ENCODE measurements at places on chromosomes 2 and 18.

DNA sequence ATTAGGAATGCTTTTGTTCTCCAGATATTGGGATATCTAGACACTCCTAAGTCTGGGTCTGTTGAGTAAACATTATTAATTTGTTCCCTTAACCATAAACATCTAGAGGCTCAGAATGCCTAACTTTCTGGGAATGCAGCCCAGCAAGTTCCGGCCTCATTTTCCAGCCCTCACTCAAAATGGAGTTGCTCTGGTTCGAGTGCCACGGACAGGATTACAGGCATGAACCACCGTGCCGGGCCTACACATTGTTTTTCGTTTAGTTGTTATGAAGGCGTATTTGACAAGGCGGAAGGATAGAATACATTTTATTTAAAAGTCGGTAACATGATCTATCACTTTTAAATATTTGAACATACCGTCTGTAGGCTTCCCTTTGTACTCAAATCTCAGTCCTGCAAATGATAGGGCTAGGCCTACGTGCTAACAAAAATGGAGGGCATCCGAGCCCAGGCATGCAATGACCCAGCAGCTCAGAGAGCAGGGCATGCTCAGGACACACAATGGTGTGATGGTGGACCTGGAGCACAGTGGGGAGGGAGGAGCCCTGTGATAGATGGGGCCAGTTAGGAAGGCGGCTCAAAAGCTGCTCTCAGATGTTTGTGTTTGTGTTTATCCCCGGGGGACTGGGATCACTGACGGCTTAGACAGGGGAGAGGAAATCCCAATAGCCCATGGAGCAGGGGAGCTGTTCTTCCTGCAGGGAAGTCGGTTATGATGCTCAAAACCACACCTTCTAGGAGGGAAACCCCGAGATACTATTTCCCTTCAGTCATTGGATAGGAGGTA is 2.9 kb upstream of the SCYGR1 start:
- DNase-seq = no peak

- no peak for DNase-seq
These were observed 2.1 kb downstream of the TTC39C start for GRCh38 chr18:24016643-24017042.

- no peak for DNase-seq
These were observed 435.2 kb downstream of the ARHGAP15 start for GRCh38 chr2:143564419-143564818.

DNA sequence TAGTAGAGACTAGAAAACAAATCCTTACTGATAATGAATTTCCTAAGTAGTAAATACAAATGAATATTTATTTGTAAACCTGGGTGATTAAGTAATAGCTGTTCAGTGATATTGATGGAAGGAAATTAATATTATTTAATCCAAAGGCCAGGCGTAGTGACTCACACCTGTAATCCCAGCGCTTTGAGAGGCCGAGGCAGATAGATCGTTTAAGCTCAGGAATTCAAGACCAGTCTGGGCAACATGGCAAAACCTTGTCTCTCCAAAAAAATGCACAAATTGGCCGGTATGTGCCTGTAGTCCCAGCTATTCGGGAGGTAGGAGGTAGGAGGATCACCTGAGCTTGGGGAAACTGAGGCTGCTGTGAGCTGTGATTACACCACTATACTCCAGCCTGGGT is 228.2 kb downstream of the NEDD4L start:
- DNase-seq = no peak

- no peak for DNase-seq
These were observed 203.1 kb downstream of the RAB3GAP1 start for GRCh38 chr2:135255208-135255607.

DNA sequence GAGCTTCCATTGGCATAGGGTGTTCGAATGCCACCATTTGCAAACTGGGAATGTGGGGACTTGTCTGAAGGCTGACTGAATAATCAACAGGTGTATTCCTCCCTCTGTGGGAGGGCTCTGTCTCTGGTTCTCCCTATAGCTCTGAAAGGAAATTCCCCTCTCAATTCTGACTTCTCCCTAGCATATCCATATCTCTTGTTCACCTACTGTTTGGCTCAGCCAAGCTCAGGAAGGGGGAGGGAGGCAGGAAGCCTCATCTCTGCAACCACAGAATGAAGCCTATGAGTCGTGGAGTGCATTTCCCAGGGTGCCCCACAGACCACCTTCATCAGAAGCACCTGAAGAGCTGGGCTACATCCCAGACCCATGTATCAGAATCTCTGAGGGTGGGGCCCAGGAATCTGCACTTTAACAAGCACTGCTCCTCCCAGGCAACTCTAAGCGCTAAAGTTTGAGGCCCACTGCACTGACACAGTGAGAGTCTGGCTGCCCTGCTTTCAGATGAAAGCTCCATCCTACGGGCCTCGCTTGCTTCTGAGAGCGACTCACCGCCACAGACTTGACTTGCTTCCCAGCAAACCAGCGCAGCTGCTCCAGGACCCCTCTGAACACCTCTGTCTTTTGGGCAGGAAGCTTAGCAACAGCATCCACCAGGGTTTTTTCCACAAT is 32.0 kb downstream of the XDH start:
- DNase-seq = no peak

DNA sequence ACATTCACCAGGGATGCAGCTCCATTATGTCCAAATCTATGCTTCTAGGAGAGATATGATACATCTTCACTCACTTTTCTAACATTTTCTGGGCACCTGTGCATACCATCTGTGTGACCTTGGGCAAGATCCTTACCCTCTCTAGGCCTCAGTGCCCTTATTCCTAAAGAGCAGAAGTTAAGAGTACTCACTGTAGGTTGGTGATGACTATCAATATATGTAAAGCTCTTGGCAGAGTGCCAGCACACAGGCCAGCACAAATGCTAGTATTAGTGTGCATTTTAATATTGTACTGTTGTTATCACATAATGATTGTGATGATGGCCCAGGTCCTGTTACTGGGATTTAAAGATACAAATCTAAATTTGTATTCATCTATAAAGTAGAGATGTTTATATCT is 199.2 kb downstream of the RAD51AP2 start:
- no peak for DNase-seq

DNA sequence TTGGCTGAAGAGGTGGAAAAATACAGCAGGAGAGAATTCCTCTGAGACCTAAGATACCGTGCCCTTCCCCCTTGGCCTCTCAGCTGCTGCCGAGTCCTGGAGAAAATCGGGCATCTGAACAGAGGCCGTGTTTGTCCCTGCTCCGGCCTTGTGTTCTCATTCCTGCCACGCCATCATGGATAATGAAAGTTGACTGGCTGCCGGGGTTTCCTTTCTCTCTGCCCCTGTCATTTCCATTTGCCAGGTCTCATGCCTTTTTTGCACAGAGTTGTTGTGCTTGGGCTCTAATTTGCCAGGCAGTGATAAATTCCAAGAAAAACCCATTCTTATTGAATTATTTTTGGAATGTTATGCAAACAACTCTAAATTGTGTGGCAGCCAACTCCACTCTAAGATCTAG is 496.9 kb upstream of the TNP1 start:
- DNase-seq = no peak

DNA sequence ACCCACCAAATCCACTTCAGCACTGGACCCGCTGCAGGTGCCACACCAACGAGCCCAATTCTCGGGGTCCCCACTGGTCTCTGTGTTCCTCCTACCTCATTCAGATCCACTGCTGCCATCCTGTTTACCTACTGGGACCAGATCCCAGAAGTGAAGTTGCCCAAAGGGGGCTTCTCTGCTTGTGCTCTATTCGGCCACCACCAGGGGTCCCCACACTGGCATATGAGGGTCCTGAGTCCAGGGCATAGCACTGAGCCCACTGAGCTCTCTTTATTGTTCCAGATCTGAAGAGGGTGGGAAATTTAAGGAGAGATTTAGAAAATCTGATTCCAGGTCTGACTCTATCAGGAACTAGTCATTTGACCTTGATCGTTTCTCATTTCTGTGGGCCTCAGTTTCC is 2.4 kb downstream of the GPR45 start:
- no peak for DNase-seq

DNA sequence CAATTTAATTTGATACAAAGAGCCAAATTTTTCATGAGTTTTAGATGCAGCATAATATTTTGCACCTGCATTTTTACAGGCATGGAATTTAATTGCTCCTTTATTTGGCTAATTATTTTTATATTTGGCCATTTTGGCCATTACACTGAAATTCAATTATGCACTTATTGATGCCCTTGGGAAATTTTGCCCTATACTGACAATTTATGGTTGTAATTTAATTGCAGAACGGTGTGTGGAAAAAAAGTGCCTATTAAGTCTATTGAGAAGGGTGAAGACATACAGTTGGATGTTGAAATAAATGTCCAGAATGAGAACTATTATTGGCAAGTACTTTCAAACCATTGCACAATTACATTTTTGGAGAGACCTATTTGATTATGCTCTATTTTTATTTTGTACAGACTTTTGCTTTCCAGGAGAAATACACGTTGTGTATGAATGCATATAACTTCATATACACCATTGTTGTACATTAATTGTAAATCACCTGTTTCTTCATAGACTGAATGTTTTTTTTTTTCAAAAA is 1319.3 kb upstream of the CDH2 start:
- DNase-seq = no peak

DNA sequence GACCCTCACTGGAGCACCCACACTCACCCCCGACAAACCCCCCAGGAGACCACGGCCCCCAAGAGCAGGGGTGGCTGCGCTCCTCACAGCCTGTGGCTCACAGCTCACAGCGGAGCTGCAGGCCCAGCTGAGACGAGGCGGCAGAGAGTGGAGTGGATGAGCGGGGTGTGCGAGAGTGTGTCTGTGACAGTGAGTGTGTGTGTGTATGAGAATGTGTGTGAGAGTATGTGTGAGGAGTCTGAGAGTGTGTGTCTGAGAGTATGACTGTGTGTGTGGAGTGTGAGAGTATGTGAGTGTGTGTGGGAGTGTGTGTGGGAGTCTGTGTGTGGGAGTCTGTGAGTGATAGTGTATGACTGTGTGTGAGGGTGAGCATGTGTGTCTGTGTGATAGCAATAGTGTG is 55.3 kb upstream of the ID2 start:
- peak; percentile 27 for DNase-seq

DNA sequence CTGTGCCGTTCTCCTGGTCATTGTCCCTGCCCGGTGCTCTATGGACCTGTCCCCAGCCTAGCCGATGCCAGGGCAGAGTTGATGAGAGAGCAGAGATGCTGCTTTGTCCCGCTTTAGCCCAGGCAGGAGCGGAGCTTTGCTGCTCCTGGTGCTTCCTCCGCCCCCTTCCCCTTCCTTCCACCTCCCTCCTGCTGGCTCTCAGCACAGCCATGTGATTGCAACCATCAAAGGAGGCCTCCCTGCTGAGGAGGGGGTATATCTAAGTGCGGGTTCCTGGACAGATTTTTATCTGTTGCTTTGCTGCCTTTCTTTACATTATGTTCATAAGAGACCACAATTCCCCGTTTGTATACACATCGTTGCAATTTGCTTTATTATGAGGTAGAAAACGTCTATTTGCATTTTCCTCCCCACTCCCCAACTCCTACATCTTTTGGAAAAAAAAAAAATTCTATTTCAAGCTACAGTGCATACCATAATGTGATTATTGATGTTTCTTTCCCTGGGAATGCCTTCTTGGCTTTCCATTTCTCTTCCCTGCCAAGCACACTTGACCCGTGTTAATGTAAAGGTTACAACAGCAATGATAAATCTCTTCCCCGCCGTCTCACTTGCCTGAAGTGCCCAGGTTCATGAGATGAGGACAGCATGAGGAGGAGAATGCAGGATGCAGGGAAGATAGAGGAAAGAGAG is 25.4 kb downstream of the ALPK2 start:
- DNase-seq = no peak

DNA sequence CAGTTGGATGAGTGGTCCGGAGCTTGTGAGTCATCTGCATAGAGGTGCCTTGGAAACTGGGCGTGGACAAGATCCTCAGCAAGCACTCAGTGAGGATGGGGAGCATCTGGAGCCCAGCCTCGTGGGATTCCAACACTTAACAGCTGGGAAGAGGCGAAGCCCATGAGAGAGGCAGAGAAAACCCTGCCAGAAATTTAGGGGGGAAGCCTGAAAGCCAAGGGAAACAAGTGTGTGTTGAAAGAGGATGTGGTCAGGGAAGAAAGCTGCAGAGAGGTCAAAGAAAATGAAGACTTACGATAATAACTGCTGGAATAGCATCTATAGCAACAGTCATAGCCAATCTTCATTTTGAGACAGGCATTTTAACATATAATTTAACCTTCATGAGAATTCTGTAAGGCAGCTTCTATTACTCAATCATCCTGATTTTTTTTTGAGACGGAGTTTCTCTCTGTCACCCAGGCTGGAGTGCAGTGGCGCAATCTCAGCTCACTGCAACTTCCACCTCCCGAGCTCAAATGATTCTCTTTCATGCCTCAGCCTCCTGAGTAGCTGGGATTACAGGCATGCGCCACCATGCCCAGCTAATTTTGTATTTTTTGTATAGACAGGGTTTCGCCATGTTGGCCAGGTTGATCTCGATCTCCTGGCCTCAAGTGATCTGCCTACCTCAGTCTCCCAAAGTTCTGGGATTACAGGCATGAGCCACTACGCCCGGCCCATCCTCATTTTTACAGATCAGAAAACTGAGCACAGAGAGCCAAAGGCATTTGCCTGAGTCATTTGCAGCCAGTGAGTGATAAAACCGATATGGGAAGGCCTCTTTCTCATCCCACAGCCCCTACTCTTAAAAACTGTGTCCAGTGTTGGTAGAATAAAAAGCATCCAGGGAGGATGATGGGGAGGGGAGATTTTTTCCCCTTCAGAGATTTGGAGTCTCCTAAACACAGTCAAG is 214.4 kb upstream of the EPAS1 start:
- no peak for DNase-seq

GRCh38 chr2:97739020-97739892 is 25.9 kb downstream of the ZAP70 start:
- DNase-seq = peak; percentile 32

- no peak for DNase-seq
These were observed 13.4 kb upstream of the CLASP1 start for GRCh38 chr2:121662656-121663055.

GRCh38 chr2:49836017-49836416 is 681.7 kb upstream of the FSHR start:
- DNase-seq = no peak

GRCh38 chr2:223797811-223798721 is 39.3 kb downstream of the AP1S3 start:
- DNase-seq = no peak

GRCh38 chr18:13612196-13612997 is 114.0 kb downstream of the FAM210A start:
- DNase-seq = peak; percentile 79

DNA sequence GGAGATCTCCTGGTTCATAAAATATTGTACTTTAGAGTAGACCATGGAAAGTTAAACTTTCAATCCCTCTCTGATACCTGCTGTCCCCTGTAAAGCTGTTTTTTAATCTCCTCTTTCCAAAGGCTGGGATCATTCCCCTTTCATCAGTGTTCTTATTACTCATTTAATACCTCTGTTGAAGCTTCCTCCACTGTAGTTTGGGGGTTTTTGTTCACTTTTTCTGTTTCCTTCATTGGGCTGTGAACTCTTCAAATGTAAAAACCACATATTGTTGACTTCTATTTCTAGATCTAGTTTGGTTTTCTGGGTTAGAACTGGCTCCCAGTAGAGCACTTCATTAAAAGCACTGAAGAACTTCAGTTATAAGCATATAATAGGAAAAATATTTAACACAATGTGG is 598.1 kb downstream of the RNF144A start:
- DNase-seq = no peak
